ENCODE measurements at places on chromosomes 12 and 14.

DNA sequence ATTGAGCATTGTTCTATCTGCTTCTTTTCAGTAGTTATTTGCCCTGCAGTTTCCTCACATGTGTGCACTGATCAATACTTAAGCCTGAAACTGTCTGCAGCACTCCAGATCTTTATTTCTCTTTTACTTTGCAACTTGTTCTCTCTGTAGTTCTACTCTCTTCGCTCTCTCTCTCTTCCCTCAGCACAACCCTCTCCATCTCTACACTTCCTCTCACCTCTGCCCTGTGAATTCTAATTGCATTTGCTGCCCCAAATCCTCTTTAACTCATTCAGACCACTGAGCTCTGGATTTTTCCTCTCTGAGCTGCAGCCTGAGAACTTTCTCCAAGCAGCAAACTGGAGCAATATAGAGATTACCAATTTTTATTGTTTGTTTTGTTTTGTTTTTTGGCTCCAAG is 1035.5 kb downstream of the FSCB start:
- no peak for DNase-seq

DNA sequence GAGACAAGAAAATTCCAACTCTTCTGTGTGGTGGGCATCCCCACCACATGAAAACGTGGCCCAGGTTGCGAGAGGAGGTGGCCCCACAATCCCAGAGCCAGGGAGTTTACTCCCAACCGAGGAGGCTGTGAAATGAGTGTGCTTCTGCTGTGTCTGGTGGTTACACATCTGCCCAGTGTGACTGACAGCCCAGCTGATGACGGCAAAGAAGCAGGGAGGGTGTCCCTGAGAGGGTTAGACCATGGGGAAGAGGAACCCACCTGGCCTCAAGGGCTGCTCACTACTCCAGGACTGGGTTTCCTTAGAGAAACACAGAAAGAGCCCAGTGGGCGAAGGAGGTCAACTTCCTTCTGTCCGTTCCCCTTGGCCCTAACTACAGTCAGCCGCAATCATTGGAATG is 24.6 kb downstream of the ZFP36L1 start:
- DNase-seq, result no peak

DNA sequence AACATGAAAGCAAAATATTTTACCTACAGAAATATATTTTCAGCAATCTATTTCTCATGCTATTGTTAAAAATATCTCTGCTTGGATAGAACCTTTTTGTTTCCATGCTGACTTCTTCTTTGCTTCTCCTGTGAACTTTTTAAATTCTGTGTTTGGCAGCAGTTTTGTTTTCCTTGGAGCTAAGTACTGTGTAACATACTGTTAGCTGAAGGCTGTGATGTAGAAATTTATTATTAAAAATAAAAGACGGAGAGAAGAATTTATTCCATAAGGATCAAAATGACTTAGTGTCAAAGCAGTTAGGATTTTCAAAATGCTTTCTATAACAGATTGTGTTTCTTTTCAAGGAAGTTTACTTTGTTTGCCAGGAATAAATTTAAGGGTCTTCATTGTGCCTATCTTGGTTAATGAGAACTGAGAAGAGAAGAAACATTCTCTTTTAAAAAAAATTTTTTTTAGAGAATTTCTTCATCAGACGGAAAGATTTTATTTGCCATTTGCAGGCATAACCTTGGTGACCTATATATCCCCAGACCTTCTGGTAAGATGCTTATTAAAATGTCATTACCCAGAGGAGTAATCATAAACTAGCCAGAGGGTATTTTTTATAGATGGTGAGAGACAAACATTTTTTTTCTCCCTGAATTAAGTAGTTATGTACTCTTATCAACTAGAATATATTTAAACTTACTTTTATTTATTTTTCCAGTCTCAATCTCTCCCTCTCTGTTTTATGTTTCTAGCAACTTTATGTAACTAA is 147.1 kb upstream of the SLCO1C1 start:
- no peak for DNase-seq

- DNase-seq, result no peak
Observed at GRCh38 chr12:121713257-121713777, 765 bp downstream of the TMEM120B start.

- DNase-seq, result no peak
Observed at GRCh38 chr14:104461676-104462449, 117.7 kb upstream of the C14orf180 start.

- no peak for DNase-seq
Observed at GRCh38 chr14:98847521-98848468, 424.2 kb downstream of the BCL11B start.

DNA sequence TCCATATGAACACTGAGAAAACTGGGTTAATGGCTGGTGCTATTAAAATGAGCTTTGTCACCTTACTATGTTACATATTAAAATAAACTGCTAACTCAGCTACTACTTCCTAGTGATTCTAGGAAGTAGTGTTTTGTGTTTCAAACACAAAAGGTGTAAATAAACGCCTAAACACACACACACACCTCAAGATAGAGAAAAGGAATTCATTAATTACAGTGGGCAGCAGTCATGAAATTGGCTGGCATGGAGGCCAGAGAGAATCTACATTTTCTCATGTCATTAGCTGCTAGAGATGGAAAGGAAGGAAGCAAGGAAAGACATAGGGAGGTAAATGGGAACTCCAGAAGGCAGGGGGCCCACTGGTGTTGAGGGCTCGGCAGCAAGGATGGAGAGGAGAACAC is 787 bp upstream of the PRMT5 start:
- no peak for DNase-seq

DNA sequence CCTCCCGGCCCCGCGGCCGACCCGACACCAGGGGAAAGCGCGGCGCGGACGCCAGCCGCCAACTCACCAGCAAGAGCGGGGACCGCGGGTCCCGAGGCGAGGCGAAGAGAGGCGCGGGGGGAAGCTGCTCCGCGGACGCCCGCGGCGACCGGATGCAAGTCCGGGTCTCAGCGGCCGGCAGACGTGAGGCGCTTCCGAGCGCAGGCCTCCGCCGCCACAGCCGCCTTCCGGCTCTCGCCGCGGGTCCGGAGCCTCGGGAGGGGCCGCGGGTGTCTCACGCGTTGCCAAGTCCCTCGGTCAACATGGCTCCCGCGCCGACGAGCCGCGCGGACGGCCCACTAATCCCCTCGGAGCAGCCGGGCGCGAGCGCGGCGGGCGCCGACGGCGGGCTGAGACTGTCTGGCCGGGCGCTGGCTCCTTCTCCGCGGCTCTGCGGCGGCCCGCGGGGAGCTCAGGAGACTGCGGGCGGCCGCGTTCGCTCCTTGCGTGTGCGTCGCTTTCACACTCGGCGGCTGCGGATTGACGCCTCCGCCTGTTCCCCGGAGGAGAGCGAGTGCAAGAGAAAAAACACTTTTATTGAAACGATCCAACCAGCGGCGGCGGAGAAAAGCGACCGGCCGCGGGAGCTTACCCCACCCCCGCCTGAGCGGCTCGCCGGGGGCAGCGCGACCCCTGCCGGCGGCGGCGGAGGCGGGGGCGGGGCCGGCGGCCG is at the start of gene CDK17:
Gene CDK17, minus strand, starts transcription at position 521 of the 712 bp plus-strand sequence. CDS start 65,603 bp downstream, outside the sequence.
- no peak for DNase-seq

- DNase-seq, result no peak
Observed at GRCh38 chr12:23947395-23947794, 2.1 kb downstream of the SOX5 start.

- DNase-seq, result peak; percentile 33
Observed at GRCh38 chr14:58808828-58809227, 171.1 kb downstream of the DACT1 start.

GRCh38 chr12:4178424-4179170 is 95.0 kb upstream of the CCND2 start:
- DNase-seq, result no peak

DNA sequence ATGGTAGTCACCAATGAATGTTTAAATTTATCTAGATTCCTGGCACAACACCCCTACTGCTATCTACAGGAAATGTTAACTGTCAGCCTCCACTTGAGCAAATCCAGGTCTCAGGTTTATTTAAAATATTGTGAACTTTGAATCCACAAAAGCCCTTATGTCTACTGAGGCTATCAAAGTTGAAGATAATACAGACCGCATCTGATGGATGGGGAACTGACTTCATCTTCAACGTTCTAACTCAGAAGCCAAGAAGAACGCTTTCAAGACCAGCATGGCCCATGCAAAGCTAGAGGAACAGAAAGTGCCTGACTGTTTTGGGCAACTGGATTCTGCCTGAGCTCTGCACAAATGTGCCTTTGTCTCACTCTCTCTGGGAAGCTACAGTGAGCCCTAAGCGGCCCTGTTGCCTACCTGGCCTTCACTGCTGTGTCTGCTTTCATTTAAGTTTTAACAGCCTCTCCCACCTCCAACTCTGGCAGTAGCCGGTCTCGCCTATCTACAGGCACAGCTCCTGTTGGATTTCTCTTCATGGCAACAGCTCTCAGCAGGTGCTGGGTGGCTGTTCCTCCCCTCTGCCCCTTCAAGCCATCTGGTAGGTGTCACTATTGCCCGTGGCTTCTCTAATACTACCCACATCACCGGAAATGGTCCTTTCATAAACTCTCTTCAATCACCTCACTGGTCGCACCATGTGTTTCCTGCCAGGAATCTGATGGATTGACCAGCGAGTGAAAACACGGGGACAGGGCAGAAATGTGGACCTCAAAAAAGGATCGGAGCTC is 112.1 kb upstream of the OVCH1 start:
- no peak for DNase-seq

- DNase-seq, result no peak
Observed at GRCh38 chr14:96568621-96569020, 66.4 kb downstream of the PAPOLA start.

GRCh38 chr12:46920499-46920898 is 94.7 kb upstream of the SLC38A4 start:
- DNase-seq, result no peak

DNA sequence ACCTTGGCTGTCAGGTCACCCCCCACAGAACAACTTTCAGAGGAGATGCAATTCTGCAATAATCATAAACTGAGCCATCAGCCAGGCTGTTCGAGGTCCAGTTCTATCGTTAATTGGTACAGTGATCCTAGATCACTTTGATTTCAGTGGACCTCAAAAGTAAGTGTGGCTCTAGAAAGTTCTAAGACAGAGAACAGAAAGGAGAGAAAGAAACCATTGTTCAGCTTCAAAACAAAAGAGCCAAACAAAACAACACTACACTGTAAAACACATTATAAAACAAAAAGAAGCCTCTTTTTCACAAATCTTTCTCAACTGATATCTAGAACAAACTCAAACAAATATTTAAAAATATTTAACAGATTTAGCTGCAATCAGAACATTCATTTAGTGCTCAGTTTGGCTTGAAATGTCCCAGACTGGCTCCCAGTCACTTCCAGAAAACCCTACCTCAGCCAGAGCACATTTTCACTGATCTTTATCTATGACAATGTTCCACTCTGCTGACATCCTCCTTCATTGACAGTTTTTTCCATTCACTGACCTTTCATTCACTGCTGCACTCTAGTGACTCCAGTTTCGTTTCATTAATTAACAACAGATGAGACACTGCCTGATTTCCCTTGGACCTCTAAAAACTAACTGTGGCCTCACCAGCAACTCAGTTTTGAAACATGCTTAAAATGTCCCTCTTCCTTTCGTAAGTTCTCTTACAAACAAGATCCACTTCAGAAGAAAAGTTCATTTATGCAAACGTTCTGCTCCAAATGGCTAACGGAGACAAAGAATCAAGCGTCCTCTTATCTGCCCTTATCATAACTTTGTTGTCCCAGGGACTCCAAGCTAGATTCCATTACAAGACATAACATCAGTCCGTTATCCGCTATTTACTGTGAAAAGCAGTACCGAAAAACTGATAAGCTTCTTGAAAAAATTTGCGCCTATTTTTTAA is 56.8 kb downstream of the DUSP16 start:
- DNase-seq, result no peak

- no peak for DNase-seq
Observed at GRCh38 chr14:68784978-68785533, 7.8 kb downstream of the ZFP36L1 start.

DNA sequence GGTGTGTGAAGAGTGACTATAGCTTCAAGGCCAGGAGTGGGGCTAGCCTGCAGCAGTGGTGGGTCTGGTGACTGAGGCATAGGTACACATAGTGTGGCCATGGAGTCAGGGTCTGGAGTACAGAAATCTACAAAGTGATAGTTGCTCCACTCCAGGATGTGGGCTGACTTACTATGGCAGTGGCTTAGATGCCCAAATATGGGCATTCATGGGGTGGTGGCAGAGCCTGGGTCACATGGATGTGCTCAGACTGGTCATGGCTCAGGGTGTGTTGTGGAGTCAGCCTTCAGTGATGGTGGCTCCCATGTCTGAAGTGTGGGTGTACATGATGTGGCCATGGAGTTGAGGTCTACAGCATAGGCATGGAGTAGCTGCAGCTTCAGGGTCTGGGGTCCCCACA is 27.3 kb downstream of the CLEC6A start:
- no peak for DNase-seq

- no peak for DNase-seq
Observed at GRCh38 chr14:25933731-25934130, 664.1 kb downstream of the NOVA1 start.

DNA sequence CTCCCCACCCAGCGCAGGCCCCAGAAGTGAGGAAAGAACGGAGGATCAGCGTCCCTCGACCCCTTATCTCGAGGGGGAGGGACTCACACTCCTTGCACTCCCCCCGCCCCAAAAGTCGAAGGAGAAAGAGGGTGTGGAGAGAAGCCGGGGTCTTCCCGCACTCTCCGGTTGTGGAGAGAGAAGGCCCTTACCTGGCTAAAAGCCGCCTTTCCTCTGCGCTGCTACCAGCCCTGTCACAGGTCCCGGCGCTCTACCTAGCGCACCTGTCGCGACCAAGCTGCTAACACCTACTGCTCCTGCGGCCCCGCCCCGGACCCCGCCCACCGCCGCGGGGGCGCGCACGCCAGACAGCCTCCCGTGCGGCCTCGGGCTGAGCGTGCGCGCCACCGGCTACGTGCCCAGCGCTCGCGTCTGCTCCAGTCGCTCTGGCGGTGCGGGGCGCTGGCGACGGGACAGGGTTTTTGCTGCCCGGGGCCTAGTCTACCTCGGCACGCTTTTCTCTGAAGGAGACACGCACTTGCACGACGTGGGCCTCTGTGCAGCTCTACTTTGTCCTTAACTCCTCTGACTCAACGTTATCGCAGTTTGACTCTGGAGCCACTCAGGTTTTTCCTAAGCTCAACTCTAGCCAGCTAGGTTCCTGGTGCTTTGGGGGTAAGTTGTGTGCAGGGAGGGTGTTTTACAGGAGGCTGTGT is at the start of gene LIMA1:
Gene LIMA1, minus strand, starts transcription at position 292 of the 695 bp plus-strand sequence. CDS start 34,769 bp downstream, outside the sequence.
- no peak for DNase-seq

DNA sequence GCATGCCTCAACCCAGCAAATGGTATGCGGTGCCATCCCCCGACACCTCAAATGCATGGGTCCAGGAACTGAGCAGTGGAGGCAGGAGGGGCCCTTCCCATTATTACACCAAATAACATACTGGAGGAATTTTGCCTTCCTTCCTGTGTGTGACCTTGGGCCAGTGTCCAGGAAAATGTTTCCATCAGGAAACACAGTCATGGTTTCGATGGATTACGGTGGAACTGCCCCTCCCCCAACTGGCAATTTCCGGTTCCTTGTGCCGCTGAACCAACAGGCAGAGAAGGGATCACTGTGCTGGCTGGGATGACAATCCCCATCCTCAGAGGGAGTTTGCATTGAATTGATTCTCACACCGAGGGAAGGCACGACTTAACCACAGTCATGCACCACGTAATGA is 9.1 kb upstream of the CDC42BPB start:
- peak; percentile 70 for DNase-seq
